Stimulated activated CD8-positive, alpha-beta memory T cell treated with anti-CD3 and anti-CD28 coated beads, Interleukin-7, amount 100 ng/mL, for 48 hours (primary cell): ENCODE measurements at places on chromosomes 1 and 21.
A peak's percentile ranks its signal among the peaks of the same experiment; 100 is the strongest.

DNA sequence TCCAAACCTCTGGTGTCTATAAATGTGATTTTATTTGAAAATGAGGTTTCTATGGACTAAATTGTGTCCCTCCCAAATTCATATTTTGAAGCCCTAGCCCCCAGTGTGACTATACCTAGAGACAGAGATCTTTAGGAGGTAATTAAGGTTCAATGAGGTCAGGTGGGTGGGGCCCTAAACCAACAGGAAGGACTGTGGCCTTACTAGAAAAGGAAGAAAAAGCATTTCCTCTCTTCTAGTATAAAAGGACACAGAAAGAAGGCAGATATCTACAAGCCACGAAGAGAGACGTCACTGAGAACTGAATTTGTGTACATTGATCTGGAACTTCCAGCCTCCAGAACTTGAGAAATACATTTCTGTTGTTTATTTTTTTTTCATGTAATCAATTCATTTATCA is 123.1 kb upstream of the RUNX1 start:
- no peak for DNase-seq

DNA sequence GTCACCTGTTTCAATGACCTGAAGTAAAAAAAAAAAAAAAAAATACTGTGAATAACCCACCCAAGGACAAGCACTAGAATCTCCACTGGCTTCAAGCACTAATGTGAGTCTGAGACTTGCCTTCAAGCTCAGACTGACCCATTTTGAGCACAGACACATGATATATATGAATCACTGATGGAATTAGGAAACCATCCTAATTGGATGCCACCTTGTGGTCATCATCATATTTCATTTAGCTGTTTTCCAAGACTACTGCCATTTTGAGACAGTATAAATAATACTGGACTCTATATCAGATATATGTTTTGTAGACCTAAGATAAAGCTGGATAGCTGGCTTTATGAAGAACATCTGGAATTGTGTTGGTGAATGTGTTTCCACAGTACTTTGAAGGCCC is 1232.0 kb downstream of the KCNT2 start:
- no peak for DNase-seq

GRCh38 chr1:220825819-220826551 is 39.3 kb downstream of the MTARC1 start:
- no peak for DNase-seq

DNA sequence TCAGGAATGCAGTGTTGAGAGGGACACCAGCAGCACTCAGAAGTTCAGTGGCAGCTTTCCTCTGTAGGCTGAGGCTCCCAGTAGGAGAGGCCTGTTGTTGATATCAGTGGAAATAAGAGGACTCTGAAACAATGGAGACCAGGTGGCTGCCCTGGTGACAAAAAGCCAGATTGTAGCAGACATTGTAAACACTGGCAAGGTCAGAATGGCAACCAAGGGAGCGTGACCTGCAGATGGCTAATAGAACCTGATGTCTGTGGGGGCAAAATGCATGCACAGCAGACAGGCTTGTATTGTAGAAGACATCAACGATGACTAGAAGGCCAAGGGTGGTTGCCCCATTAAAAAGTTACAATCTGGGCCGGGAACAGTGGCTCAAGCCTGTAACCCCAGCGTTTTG is 53.1 kb upstream of the GPR37L1 start:
- no peak for DNase-seq

DNA sequence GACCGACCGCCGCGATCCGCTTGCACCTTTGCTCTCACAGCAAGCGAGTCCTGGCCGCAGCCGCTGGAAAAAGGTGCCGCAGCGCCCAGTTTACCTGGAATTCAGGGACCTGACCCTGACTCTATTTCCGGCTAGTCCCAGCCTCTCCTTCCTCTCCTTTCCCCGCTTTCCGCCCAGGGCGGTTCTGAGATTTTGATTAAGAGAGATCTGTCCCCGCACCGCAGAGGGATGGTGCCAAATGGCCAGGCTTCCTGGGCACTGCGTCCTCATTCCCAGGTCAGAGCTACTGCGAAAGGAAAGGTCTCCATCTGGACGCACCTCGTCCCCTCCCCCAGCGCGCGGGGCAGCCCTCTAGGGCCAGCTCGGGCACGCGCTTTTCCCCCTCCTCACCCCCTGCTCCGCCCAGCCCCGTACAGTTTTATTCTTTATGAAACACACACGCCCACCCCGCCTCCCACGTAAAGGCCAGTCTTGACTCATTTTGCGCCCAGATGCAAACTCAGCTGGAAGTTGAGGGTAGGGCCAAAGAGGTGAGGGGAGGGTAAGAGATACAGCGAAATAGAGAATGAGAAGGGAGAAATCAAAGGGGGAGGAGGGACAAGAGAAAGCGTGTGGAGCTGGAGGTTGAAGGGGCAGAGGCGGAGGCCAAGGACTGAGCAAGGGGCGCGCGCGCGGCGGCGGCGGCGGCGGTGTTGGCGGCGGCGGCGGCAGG is 411.8 kb upstream of the ESRRG start:
- DNase-seq: no peak

- no peak for DNase-seq
These were observed 194.2 kb downstream of the SIPA1L2 start for GRCh38 chr1:232435729-232436128.

DNA sequence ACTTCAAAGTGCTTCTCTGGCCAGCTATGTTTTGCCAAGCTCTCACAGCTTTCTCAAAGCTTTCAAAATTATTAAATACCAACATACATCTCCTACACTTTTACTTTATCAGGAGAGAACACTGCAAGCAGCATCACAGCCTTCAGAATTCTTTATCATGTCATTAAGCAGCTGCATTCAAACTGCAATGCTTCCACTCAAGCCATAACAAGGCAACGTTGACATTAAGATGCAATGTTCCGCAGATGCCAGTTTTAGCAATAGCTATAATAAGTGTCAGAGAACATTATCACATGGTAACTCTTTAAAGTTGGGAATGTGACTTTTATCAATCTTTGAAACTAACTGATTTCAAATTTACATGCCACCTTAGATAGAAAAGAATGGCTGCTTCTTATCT is 91.9 kb downstream of the LRRC53 start:
- DNase-seq: no peak

DNA sequence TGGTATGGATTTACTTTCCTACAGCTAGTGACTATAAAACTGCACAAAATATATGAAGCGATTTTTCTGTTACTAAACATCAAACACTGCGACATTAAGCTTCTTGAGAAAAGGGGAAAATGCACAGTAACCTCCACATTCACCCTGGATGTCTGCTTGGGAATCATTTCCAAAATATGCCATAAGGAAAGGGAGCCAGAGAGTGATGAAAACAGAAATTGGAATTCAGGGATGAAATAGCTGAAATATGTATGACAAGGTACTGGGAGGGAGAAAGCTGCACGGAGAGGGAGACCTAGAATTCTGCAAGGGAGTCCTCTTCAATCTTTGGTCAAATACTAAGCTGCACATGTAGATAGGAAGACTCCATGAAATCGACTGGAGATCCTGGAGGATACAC is 31.6 kb upstream of the RAB3GAP2 start:
- DNase-seq: no peak

- DNase-seq: no peak
These were observed 37.0 kb downstream of the AKNAD1 start for GRCh38 chr1:108819878-108820277.

DNA sequence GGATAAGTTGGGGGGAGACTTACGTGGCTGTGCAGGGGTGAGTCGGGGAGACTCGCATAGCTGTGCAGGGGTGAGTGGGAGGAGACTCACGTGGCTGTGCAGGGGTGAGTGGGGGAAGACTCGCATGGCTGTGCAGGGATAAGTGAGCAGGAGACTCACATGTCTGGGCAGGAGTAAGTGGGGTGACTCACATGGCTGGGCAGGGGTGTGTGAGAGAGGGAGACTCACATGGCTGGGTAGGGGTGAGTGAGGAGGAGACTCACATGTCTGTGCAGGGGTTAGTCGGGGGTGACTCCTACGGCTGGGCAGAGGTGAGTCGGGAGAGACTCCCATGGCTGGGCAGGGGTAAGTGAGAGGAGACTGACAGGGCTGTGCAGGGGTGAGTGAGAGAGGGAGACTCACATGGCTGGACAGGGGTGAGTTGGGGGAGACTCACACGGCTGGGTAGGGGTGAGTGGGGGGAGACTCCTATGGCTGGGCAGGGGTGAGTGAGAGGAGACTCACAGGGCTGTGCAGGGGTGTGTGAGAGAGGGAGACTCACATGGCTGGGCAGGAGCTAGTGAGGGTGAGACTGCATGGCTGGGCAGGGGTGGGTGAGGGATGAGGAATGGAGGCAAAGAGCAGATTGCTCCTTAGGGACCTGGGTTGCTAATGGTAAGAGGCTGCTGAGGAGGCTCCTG is 56.0 kb upstream of the ABCG1 start:
- DNase-seq: no peak

- DNase-seq: no peak
These were observed 60.6 kb upstream of the CD34 start for GRCh38 chr1:207971331-207972219.

DNA sequence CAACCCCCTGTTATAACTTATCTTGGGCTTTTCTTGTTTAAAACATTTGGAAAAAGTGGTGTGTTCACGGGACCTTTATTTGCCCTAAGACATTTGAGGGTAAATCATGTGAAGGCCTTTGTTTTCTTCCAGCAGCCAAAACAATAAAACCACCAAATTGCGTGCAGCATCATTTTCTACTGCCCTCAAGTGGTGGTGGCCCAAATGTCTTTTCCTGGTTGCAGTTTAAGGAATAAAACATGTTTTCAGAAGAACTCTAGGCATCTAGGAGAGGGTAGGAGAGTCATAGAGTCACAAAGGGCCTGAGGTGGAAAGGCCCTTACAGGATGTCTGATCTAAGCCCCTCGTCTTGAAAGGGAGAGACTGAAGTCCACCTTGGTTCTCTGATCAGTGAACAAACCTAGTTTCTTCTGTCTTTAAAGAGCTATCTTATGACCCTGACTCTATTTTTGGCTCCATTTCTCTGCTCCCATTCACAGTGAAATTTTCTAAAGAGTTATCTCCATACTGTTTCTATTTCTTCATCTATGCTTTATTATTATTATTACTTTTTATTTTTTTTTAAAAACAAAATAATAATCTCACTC is 16.0 kb upstream of the EPS15 start:
- DNase-seq: no peak

- DNase-seq: no peak
These were observed 14.7 kb downstream of the UCK2 start for GRCh38 chr1:165842023-165842670.

DNA sequence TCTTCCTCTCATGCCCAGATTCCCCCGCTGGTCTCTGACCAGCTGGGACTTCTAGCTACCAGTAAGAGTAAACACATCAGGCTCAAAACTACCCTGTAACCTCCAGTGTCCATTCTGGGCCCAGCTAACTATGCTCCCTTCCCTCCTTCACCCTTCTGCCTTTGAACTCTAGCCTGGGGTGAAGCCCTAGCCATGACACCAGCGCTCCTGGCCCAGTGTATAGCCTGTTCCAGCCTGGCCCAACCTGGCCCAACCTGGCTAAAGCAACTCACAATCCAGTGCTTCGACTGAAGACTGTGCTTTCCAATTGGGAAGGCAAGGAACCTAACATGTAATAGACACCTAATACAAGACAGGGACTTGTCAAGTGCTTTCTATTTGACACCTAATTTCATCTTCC is 27.6 kb downstream of the CSMD2 start:
- DNase-seq: no peak

GRCh38 chr1:232009741-232010140 is 383.2 kb downstream of the DISC1 start:
- DNase-seq: no peak

DNA sequence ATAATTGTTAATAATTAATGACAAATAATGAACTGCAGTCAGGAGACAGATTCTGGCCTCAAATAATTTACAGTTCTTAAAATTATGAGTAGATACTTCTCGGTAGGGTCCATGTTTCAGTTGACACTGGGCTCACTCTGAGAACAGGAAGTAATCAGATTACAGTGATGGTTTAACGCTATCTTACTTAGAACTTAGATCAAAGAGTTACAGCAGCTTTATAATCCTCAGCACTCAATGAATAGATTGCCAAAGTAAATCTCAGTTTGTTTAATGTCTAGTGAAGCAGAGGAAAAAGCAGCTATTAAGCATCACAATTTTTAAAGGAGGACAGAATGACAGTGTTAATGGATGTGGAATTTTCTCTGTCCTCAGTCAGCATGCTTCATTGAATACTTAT is 79.6 kb downstream of the PDE4B start:
- DNase-seq: no peak

- DNase-seq: no peak
These were observed 5.2 kb upstream of the ERRFI1 start for GRCh38 chr1:8031176-8031785.

DNA sequence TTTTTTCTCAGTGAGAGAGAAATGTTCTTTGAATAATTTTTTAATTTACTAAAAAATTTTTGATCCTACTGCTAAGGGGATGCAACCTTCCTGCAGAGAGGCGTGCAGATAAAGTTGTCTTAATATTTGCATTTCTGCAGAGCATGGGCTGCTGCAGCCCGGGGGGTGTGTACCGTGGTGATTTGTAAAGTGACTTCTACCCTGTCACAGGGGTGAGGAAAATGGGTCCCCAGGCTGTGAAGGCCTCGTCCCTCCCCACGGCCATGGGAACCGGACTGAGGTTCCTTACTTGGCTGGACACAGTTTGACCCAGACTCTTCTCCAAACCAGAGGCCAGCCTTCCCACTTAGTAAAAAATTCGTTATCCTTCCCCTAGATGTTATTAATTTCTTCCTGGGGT is 9.5 kb upstream of the C1orf174 start:
- DNase-seq: no peak

- DNase-seq: no peak
These were observed 62.3 kb upstream of the ADARB1 start for GRCh38 chr21:45011911-45012661.

DNA sequence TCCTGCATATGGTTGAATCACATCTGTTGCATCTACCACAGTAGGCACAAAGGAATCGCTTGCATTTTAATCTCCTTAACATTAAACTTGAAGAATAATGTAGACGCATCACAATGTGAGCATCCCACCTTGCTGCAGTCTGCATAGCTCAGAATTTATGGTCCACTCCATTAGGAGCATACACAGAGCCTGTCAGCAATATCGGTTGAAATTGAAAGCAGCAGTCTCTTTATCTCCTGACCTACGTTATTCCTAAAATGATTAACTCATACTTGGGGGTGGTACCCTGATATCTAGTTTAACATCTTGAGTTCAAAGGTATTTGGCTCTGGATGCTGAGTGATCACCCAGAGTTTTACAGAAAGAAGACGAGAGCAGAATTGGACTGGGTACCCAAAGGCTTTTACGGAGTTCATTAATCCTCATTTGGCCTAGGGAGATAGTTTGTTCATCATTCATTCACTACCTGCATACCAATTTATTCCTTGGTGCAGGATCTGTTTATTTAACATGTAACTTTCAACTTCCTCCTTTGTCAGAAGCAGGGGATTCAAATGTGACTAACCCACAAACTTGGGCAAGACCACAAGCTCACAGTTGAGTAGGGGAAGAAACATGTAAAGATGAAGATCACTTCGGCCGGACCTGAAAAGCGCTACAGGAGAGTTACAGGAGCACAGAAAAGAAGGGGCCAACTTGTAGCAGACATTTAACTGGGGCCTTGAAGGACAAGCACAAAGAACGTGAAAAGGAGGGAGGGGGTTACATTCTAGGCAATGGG is 187.9 kb downstream of the DAB1 start:
- no peak for DNase-seq

- DNase-seq: no peak
These were observed 9.9 kb upstream of the ARF1 start for GRCh38 chr1:228072658-228073043.

GRCh38 chr21:44012474-44013379 is 618 bp downstream of the TRAPPC10 start:
- DNase-seq: peak; percentile 79

- no peak for DNase-seq
These were observed 37.7 kb downstream of the DHRS3 start for GRCh38 chr1:12580054-12580887.

- no peak for DNase-seq
These were observed 127.7 kb upstream of the CAMK1G start for GRCh38 chr1:209455661-209456358.
